ENCODE measurements at places on chromosomes 1 and 21.

GRCh38 chr1:204495078-204495753 is 611 bp upstream of the PIK3C2B start:
- no peaks in the 10 kb centered on the region for H3K36me3 ChIP-seq
- no peak for DNase-seq
- peak overlapping the region; percentile 96 for H3K27ac ChIP-seq
- H3K4me1 ChIP-seq = peaks cover 43% of the 10 kb centered on the region

DNA sequence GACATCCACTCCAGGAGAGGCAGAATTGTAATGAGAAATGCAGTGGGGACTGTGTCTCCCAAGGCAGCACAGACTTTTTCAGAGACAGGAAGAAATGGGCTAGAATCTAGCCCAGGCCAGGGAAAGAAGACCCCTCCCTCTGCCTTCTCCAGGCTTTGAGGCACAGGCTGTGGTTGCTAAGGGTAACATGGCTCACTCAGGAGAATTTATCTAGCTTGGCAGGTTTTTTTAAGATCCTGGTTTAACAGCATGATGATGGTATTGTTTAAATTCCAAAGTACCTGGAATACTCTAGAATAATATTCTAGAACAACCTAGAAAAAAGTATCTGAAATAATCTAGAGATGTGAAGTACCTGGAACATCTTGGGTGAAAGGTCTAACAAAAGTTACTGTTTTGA is 125.6 kb downstream of the URB2 start:
- no peak overlapping the region for H3K27ac ChIP-seq
- peaks cover 11% of the 10 kb centered on the region for H3K4me1 ChIP-seq
- no peak for DNase-seq
- no peaks in the 10 kb centered on the region for H3K36me3 ChIP-seq
- H3K27me3 ChIP-seq = peaks cover 4% of the 10 kb centered on the region
- H3K4me3 ChIP-seq = no peak overlapping the region

DNA sequence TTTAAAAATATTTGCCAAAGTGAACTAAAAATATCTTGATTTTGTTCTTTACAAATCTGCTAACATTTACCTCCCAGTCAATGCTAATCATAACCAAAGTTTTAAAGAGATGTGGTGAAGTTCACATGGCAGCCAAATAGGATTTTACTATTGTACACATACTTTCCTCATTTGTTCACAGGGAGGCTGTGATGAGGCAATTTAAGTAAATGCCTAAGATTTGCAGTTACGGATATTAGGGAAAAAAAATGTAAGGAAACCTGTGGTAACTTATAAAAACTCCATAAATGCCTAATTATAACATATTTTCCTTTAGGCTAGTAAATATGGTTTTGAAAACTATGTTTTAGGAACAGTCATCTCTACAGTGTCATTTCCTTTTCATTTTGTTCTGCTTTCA is 32.4 kb downstream of the RGS5 start:
- no peaks in the 10 kb centered on the region for H3K36me3 ChIP-seq
- peaks cover 4% of the 10 kb centered on the region for H3K27me3 ChIP-seq
- H3K4me3 ChIP-seq = no peak overlapping the region
- no peak overlapping the region for H3K27ac ChIP-seq
- DNase-seq = no peak

DNA sequence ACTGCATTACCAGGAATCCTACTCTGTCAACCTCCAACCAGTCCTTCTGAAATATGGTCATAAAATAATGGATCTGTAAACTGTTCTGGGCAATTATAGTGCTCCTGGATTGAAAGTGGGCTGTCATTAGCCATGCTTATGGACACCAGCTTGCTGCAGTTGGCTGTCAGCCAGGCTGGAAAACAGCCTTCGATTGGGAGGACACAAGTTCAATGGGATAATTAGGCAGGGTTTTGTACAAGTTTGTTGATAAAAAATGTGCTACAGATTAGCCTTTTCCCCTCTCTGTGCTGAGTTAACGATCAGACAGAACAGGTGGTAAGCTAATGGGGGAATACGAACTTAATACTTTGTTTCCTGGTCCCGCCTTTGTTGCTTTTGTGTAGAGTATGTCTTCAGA is 413.9 kb downstream of the DUSP10 start:
- no peaks in the 10 kb centered on the region for H3K27me3 ChIP-seq
- no peak overlapping the region for H3K4me3 ChIP-seq
- DNase-seq = no peak
- H3K36me3 ChIP-seq = no peaks in the 10 kb centered on the region
- H3K4me1 ChIP-seq = no peaks in the 10 kb centered on the region

DNA sequence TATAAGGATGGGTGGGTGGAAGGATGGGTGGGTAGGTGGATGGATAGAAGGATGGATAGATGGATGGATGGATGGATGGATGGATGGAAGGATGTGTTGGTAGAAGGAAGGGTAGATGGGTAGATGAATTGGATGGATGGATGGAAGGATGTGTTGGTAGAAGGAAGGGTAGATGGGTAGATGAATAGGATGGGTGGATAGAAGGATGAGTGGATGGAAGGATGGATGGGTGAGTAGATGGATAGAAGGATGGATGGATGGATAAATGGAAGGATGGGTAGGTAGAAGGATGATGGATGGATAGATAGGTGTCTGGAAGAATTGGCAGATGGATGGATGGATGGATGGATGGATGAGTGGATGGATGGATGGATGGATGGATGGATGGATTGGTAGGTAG is 6.0 kb downstream of the MASP2 start:
- H3K4me3 ChIP-seq = no peak overlapping the region
- no peak overlapping the region for H3K27ac ChIP-seq
- DNase-seq = no peak

GRCh38 chr1:167627615-167627864 is 2.5 kb upstream of the RCSD1 start:
- H3K4me1 ChIP-seq = peaks cover 58% of the 10 kb centered on the region
- DNase-seq = peak; percentile 80
- H3K4me3 ChIP-seq = peak overlapping the region; percentile 94
- H3K36me3 ChIP-seq = peaks cover 16% of the 10 kb centered on the region
- no peaks in the 10 kb centered on the region for H3K27me3 ChIP-seq

DNA sequence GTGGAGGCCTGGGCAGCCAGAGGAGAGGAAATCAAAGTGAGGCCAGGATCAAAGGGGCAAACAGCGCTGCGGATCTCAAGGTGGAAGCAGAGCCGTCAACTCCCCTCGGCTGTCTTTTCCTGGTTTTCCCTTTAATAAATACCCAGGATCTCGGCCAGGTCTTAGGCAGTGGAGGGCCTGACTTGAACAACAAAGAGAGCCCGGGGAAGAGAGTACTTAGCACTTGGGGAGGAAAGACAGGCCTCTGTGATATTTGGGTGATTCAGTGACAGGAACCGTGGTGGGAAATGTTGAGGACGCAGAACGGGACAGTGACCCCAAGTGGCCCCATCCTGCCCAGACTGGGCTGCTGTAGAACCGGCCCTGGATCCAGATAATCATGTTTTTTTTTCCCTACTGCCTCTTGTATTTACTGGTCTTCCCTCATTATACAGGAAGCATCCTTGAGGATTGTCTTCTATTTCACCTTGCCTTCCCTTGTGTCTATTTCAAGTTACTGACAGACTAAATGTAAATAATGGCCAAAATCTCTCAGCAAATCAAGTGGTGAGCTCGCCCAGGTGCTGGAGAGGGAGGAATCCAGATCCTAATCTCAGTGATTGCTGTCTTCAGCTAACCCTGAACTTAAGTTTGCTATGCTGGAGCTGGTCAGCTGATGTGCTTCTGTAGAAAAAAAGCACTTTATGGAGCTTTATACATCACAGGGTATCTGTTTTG is 2.8 kb upstream of the MIXL1 start:
- no peak for DNase-seq
- H3K4me3 ChIP-seq = no peak overlapping the region
- H3K36me3 ChIP-seq = no peaks in the 10 kb centered on the region
- H3K27me3 ChIP-seq = peaks cover 31% of the 10 kb centered on the region
- H3K4me1 ChIP-seq = peaks cover 5% of the 10 kb centered on the region

DNA sequence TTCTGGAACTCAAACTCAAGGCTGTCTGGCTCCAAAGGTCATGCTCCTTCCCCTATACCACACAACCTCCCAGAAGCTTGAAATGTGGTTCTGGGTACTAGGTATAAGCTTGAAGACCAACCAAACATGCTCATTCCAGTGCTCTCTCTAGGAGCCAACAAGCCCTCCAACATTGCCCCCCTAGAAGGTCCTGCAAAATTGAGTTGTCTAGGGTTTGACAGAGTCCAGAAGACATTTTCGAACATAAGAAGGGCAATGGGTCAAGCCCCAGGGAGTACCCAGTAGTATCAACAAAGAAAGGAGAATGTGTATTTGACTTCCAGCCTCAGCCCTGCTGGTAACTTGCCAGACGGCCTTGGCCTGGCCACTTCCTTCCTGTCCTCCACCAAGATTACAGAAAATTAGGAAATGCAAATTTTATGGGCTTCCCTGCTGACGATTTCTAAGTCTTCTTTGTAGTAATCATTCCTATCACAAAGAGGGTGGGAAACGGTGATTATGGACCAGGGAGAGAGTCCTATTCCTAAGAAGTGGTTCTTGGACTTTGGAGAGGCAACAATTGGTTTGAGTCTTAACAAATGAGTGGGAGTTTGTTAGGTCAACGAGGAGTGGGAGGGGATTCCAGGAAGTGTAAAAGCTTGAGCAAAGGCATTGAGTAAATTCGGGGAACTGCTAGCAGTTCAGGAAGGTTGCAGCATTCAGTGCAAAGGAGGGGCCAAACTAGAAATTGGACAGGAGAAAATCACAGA is 18.7 kb upstream of the SLAMF1 start:
- H3K27me3 ChIP-seq = no peaks in the 10 kb centered on the region
- peak overlapping the region; percentile 93 for H3K27ac ChIP-seq
- peaks cover 68% of the 10 kb centered on the region for H3K4me1 ChIP-seq

GRCh38 chr1:157000686-157001085 is 44.9 kb downstream of the ARHGEF11 start:
- no peak overlapping the region for H3K27ac ChIP-seq
- no peaks in the 10 kb centered on the region for H3K36me3 ChIP-seq
- H3K27me3 ChIP-seq = peaks cover 37% of the 10 kb centered on the region
- no peak for DNase-seq
- H3K4me1 ChIP-seq = no peaks in the 10 kb centered on the region

DNA sequence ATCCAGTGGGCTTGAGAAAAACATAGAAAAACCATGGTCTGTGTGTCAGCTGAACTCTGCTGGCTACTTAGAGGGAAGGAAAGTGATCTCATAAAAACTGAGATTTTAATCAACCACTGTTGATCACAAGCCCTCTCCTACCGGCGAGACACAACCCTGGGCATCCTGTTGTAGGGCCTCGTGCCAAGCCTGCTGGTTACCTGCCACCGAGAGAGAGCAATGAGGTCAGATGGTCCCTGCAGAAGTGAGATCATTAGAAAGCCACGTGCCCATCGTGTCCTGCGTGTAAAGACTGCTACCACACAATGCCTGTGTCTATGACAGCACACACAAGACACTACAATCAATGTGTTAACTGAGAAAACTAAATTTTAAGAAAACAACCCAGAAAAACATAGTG is 41.7 kb upstream of the GPR153 start:
- DNase-seq = no peak
- no peak overlapping the region for H3K4me3 ChIP-seq
- H3K27me3 ChIP-seq = no peaks in the 10 kb centered on the region
- H3K36me3 ChIP-seq = peaks cover 11% of the 10 kb centered on the region
- H3K4me1 ChIP-seq = no peaks in the 10 kb centered on the region
- no peak overlapping the region for H3K27ac ChIP-seq

DNA sequence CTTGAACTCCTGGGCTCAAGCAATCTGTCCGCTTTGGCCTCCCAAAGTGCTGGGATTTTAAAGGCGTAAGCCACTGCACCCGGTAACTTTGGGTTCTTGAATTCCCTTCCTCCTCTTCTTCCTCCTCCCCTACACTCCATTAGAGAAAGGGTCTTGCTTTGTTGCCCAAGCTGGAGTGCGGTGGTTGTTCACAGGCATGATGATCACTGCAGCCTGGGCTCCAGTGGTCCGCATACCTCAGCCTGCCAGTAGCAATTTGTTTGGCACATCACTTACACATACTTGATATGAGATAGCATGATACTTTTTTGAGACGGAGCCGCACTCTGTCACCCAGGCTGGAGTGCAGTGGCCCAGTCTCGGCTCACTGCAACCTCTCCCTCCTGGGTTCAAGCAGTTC is 2.2 kb downstream of the DEGS1 start:
- H3K4me1 ChIP-seq = peaks cover 56% of the 10 kb centered on the region
- H3K27ac ChIP-seq = peak overlapping the region; percentile 84
- H3K4me3 ChIP-seq = peak overlapping the region; percentile 96
- H3K36me3 ChIP-seq = peaks cover 38% of the 10 kb centered on the region
- H3K27me3 ChIP-seq = no peaks in the 10 kb centered on the region

GRCh38 chr1:235203428-235203827 is 42.4 kb upstream of the RBM34 start:
- peaks cover 23% of the 10 kb centered on the region for H3K4me1 ChIP-seq
- H3K27me3 ChIP-seq = no peaks in the 10 kb centered on the region
- H3K27ac ChIP-seq = no peak overlapping the region
- H3K4me3 ChIP-seq = no peak overlapping the region

DNA sequence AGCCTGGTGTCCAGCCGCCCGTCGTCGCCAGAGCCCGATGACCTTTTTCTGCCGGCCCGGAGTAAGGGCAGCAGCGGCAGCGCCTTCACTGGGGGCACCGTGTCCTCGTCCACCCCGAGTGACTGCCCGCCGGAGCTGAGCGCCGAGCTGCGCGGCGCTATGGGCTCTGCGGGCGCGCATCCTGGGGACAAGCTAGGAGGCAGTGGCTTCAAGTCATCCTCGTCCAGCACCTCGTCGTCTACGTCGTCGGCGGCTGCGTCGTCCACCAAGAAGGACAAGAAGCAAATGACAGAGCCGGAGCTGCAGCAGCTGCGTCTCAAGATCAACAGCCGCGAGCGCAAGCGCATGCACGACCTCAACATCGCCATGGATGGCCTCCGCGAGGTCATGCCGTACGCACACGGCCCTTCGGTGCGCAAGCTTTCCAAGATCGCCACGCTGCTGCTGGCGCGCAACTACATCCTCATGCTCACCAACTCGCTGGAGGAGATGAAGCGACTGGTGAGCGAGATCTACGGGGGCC is 1.2 kb downstream of the OLIG2 start:
- peak overlapping the region; percentile 71 for H3K27ac ChIP-seq
- H3K4me1 ChIP-seq = peaks cover 19% of the 10 kb centered on the region
- H3K27me3 ChIP-seq = peaks cover 74% of the 10 kb centered on the region
- H3K4me3 ChIP-seq = peak overlapping the region; percentile 28

DNA sequence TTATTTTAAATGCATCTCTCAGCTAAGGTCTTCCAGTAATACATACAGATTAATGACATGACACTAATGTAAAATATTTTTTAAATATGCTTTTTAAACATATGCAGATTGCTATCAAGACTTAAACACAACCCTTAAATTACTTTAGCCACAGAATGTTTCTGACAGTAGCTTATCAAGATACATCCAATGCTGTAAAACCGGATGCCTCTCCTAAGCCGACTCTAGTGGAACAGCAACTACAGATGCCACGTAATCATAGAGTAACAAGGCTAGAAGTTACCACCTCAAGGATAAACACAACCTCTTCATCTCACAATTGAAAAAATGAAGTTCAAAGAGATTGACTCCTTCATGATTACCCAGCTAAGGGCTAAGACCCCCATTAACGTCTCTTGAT is 68.4 kb downstream of the ZZZ3 start:
- H3K27ac ChIP-seq = no peak overlapping the region
- H3K36me3 ChIP-seq = peaks cover 45% of the 10 kb centered on the region
- no peaks in the 10 kb centered on the region for H3K27me3 ChIP-seq
- DNase-seq = no peak
